ENCODE measurements at places on chromosomes 4 and X.

- no peak for DNase-seq
Measured at GRCh38 chrX:143581240-143581639, 54.7 kb downstream of the SLITRK4 start.

DNA sequence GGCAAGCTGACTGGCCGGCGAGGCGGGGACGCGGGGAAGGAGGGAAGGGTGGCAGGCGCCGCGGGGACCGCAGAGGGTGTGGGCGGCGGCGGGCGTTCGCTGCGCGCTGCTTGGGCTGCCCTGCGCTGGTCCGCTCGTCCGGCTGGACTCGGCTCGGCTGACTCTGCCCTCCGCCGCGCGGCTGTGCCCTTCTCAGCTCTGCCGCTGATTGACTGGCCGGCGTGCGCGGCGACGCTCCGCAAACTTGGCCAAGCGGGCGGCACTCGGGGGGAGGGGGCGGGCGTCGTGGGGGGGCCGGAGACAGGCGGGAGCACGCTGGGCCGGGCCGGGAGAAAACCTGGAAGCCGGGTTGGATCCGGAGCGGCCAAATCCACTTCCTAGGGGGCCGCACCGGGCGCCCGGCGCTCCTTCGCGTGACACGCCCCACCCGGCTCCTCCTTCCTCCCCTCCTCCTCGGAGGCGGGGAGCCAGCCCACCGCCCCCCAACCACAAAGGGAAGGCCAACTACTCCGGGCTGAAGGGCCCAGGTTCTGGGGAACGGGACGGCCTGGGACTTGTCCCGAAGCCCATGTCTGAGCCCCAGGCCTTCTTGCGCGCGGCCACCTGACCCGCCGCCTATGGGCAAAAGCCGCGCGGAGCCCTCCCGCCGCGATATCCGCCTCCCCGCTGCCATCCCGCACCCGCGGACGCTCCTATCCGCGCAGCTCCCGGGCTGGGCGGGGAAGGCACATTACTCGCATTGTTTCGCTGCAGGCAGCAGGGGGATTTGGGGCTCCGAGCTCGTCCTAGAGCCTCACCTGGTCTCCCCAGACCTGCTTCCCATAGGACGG lies at the start of gene GPC4:
GPC4 (minus strand) TSS at position 214 of the 830 bp plus-strand sequence. CDS start 524 bp downstream, outside the sequence.
- DNase-seq = peak; percentile 29

GRCh38 chr4:5635826-5636195 lies 72.5 kb downstream of the EVC2 start:
- DNase-seq = no peak

DNA sequence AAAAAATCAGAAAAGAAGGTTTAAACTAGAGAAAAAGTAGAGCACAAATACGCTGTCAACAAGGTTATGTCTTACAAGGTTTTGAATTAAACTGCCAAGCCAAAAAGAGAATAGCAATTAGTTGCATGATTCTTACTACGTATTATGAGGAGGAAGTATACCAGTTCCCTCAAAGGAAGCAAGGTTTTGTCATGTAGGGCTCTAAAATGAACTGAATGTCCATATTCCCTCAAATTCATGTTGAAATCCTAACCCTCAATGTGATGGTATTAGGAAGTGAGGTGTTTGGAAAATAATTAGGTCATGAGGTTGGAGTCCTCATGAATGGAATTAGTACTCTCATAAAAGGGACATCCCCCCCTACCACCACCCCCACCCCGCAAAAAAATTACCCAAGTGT lies 201.0 kb downstream of the FBXW7 start:
- no peak for DNase-seq

DNA sequence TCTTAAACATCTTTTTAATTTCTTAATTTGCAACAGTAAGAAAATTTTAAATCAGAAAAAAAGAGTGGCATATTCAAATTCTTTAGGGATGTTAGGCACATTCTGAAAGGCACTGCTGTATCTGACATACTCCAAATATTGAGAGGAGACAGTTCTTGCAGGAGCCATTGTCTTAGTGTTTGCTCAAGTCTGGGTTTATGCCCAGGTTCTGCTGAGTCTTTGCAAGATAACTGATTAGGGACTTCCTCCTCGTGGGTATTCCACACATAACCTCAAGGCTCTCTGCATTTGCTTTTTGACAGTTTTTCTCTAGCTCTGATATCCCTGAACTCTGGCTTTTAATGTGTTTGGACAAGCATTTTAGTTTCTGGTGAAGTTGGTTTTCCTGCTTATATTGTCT lies 52.6 kb downstream of the RPS3A start:
- no peak for DNase-seq

DNA sequence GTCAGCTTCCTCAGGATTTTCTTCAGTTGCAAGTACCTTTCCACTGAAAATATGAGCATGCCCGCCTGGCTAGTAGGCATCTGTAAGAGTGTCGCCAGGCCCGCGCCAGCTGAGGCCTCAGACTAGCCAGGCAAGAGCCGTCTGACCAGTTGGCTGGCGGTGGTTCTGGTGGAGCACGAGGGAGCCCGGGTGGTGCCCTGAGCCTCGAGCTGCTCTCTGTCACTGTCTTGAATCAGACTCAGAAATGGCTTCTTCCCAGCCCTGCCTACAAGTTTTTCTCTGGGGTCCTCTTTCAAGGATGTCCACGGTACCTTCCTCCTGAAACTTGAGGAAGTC lies 11.9 kb downstream of the GRPEL1 start:
- no peak for DNase-seq
